ENCODE measurements at places on chromosomes 11 and 22.

DNA sequence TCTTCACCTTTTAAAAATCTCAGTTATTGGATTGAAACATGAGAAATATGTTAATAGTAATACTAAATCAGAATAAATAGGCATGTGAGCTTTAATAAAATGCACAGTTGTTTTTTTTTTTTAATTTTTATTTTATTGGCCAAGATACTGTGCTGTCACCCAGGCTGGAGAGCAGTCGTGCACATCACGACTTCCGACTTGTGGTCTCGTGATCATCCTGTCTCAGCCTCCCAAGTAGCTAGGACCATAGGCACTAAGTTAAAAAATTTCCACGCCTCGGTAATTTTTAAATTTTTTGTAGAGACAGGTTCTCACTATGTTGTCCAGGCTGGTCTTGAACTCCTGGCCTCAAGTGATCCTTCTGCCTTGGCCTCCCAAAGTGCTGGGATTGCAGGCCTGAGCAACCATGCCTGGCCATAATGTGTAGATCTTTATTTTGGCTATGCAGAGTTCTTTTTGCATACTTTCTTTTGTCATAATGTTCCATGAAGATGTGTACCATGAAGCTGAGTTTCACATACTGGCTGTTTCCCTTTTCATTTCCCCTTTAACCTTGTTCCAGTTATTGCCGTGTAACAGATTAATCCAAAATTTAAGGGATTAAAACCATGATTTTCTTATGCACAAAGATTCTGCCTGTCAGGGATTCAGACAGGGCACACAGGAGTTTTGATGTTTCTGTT, 16.0 kb downstream of the CAPRIN1 start:
- DNase-seq, result no peak

- DNase-seq, result no peak
Measured at GRCh38 chr11:132352497-132352896, 982.1 kb downstream of the NTM start.

GRCh38 chr11:117210620-117211019, 11.4 kb downstream of the TAGLN start:
- DNase-seq, result no peak

DNA sequence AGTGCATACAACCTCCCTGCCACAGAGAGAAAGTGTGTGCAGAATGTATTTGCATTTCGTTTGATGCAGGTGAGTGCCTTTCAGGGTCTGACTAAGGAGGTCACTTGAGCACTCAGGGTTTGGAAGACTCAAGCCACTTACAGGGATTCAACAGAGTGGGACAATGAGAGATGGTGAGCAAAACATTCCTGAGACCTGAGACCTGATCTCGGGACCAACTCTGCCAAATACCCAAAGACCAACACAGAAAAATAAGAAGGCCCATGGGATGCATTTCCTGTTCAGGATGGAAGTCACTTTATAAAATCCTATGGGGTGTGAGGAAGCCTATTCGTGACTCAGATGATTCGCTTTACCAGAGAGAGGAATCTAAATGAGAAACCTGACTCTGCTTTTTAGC, 65.2 kb upstream of the LARGE1 start:
- DNase-seq, result no peak

GRCh38 chr11:135027461-135027860, 615.4 kb upstream of the B3GAT1 start:
- no peak for DNase-seq

GRCh38 chr11:122743097-122743741, 87.7 kb downstream of the UBASH3B start:
- DNase-seq, result no peak

- DNase-seq, result no peak
Measured at GRCh38 chr11:9076046-9076445, 15.4 kb downstream of the SCUBE2 start.

DNA sequence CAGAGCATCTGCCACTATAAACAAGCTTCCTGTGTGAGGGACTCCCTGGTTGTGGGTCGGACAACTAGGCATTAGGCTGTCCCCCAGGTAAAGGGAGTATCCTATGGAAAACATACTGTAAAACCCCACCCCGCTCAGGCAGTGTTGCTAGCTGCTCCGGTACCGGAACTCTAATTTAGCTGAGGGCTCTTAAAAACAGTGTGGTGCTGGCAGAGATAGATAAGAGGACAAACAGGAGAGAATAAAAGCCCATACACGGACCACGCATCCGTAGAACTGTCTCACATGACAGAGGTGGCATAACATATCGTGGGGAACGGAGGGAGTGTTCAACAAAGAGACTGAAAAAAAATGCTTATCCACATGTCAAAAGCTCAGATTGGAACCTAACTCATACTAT, 3.4 kb upstream of the MOGAT2 start:
- DNase-seq, result no peak

- no peak for DNase-seq
Measured at GRCh38 chr11:103215812-103216211, 106.6 kb downstream of the DYNC2H1 start.

GRCh38 chr11:75718419-75719339, 1.0 kb downstream of the MOGAT2 start:
- no peak for DNase-seq

DNA sequence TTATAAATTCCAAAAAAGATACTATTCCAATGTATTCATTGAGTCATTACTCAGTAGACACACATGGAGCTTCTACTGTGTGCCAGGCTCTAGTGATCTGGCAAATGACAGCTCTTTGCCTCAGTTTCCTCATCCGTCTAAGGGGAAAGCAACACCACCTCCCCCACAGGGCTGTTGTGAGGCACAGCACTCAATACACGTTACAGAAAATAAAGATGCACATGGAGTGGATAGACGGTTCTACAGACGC, 6.5 kb upstream of the MALAT1 start:
- no peak for DNase-seq

DNA sequence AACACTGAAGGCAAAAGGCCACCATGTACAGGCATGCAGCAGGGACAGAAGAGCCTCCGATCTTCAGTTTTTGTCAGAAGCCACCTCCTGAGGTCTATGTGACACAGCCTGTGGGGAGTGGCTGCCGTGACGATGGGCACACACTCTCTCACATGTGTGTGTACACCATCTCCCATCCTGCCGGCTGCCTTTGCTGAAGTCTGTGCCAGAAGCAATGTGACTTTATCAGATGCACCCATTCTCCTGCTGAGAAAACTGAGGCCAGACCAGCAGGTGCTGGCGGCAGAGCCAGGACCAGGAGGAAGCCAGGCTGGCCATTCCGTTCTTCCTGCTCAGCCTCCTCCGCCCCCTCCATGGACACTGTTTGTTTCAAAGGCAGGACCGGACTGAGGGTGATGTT, 16.7 kb downstream of the SHANK2 start:
- no peak for DNase-seq

DNA sequence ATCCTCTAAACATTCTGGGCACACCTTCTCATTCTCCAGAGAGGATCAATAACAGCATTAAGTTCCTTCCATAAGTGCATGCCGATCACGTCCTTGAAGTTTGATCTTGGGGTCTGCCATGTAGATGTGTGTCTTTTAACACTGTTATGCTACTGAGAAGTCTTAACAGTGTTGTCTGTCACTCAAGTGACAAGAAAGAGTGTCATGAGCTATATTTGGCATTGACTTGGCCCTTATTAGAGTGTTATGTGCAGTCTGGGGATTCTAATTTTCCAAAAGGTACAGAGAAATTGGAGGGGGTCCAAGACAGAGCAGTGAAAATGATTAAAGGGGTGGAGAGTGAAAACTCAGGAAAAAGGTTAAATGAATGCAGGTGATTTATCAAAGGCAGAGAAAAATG, 107.1 kb upstream of the OPCML start:
- DNase-seq, result no peak

DNA sequence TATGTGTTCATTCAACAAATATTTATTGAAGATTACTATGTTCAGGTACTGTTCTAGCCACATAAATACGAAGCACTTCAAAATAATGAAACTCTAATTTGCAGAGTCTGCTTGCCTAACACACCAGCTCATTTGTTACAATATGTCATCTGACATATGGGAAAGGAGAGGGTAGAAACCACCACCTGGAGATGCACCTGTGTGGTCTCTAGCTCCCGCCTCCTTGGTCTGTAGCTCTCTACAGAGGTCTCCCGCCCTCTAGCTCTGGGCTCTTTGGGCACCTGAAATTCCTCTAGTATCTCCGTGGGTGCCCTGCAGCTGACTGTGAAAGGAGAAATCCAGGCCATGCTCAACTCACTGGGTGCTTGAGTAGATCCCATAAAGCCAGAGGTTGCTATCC, 51.4 kb upstream of the DBX1 start:
- no peak for DNase-seq

DNA sequence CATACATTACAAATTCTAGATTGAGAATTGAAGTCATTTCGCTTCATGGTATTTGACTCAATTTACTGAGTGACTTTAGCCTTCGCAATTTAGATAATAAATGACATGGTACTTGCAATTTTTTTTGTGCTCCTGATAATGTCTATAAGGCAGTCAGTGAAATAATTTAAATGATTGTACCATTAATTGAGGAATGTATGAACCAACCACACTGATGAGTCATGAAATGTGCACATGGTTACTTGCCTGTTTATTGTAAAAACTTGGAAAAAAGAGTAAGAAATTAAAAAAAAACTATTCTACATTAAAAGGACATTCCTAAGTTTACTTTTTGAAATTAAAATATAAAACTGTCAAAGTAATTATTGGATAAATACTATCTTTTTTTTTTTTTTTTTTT, 43.3 kb downstream of the DNAJC24 start:
- DNase-seq, result no peak

DNA sequence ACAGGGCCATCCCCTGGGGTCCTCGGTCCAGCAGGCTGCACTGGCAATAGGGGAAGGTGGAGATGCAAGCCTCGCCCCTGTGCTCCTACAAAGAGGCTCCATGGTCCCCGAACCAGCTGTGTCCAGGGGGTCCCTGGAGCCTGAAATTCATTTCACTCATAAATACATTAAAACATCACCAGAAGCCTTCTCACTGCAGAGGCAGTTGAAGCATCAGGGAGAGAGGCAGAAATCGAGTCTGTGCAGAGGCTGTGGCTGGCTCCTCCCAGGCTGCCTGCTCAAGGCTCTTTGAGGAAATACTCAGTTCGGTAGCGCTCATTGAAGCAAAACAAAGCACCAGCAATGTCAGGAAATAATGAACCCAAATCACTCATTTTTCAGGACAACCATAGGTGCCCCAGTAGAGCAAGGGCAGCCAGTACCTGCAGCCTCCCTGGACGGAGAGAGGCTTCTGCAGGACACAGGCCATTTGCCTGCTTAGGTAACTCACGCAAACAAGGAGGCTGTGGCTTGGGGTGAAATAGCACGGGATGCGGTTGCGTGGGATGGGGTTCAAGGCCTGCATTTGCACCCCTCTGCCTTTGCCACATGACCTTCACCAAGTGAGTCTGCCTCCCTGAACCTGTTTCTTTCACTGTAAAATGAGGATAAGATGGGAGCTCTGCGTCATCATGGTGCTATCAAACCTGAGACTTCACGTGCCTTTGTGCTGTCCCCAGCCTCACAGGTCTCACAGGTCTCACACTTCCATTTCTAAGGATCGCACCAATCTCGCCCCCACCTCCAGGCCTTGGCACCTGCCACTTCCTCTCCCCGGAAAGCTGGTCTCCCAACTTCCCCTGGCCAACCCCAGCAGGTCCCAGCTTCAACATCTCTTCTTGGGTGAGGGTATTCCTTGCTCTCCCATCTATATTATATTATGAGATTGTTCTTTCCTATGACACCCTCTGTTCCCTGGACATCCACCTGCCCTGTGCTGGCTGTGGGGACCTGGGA, 84.3 kb upstream of the SHISAL1 start:
- no peak for DNase-seq

GRCh38 chr11:84322211-84322610, 1036.0 kb upstream of the CCDC90B start:
- DNase-seq, result no peak

DNA sequence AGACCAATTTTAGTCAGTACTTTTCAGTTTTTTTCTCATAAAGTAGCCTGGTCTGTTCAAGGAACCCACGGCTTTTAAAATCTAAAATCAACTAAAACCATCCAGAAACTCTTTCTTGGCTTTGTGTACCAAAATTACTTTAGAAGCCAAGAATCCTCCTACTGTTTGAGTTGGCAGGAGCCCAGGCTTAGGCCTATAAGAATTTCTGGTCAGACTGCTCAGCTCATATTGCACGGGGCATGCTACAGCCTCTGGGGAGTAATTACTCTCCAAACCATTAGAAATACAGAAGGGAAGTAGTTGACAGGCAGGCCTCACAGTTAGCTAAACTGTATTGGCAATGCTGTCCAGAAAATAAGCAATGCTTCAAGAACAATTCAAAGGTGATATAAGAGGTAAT, 1862.9 kb upstream of the RAG2 start:
- no peak for DNase-seq

DNA sequence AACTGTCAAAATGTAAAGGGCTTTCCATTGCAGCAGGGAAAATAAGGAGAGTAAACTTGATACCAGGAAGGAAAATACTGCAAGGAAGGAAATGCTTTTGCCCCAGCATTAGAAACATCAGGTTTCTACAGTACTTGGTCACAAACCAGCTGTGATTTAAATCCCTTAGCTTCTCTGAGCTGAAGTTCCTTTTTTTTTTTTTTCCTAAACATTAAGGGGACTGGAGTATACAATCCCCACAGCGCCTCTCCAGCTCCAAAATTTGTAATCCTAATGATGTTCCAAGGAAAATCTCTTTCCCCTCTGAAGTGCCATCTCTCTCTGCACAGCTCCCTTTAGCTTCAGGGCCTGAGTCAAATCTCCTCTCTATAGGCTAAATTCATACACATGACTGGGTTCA, 220.5 kb upstream of the PITPNB start:
- DNase-seq, result no peak

DNA sequence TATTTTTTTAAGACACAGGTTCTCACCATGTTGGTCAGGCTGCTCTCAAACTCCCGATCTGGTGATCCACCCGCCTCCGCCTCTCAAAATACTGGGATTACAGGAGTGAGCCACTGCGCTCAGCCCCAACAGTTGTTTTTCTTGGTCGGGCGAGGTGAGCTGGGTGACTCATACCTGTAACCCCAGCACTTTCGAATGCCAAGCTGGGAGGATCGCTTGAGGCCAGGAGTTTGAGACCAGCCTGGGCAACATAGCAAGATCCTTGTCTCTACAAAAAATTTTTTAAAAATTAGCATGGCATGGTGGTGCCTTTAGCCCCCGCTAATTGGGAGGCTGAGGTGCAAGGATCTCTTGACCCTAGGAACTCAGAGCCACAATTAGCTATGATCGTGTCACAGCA, 7.0 kb upstream of the NF2 start:
- DNase-seq, result no peak

GRCh38 chr22:46038516-46039430, 61.8 kb upstream of the WNT7B start:
- no peak for DNase-seq

DNA sequence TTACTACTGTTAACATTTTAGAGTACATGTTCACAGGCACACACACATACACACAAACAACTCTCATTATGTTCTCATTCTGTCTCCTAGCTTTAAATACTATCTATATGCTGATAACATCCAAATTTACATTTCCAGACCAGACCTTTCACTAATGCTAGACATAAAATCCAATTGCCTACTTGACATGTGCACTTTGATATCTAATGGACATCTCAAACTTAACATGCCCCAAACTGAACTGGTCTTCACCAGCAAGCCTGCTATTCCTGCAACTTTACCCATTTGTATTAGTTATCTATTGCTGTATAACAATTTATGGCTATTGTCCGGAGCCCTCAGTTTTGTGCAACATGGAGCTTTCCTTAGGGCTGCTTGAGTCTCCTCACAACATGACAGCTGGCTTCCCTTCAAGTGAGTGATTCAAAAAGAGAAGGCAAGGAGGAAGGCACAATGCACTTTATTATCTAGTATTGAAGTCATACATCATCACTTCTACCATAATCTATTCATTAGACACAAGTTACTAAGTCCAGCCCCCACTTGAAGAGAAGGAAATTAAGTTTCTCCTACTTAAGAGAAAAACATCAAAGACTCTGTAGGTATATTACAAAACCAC, 3.0 kb downstream of the SLC36A4 start:
- no peak for DNase-seq
